Type B pancreatic cell (in vitro differentiated cells): ENCODE measurements at places on chromosomes 3 and 15. TPM values are rescaled to one million over a fixed set of nuclear protein-coding genes. Genes with fewer than 3 reads are reported as not detected.

Gene GP9
- total RNA-seq, result not detected in 2 replicates

Gene GPR176
- total RNA-seq, result 0.95 and 7.2 TPM in 2 replicates

Gene TRPC1
- total RNA-seq, result 3.4 and 11.7 TPM in 2 replicates

Gene THRB
- total RNA-seq, result 15.6 and 27.3 TPM in 2 replicates

Gene ADAMTS9
- 13.6 and 34.9 TPM in 2 replicates for total RNA-seq

Gene GHRL
- total RNA-seq, result 14.3 and 29.6 TPM in 2 replicates

Gene ACOX2
- 5.6 and 6.9 TPM in 2 replicates for total RNA-seq

Gene CACNA1D
- total RNA-seq, result 10.1 and 17.4 TPM in 2 replicates

Gene RTP3
- not detected in 2 replicates for total RNA-seq

Gene CCDC39
- 0.41 TPM in 1 of 2 replicates, not detected in the other for total RNA-seq

Gene RBP2
- total RNA-seq, result 25.3 and 95.9 TPM in 2 replicates

DNA sequence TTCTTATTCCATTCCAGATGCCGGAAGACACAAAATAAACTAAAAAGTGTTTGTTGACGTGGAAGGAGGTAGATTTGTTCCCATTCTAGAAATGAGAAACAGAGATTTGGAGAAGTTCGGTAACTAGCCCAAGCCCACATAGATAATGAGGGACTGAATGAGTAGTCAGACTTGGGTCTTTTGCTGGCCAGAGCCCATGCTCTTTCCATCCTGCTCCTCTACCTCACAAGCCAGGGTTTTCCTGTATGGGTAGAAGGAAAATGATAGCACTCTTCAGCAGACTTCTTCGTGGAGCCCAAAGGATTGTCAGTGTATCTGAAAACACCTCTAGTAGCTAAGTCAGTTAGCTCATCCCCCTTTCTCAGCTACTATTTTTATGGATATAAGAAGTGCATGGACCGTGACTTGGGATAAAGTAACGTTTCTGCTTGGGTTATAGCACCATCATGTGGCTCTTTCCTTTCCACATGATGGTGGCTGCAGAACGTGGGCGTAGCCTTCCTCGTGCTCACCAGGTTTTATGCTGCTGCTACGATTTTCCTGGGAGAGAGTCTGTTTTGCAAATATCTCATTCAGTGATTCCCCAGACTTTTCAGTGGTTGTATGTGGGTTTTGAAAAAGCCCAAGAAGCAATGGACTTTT lies 84.6 kb downstream of the DGKG start:
- no peak for DNase-seq

DNA sequence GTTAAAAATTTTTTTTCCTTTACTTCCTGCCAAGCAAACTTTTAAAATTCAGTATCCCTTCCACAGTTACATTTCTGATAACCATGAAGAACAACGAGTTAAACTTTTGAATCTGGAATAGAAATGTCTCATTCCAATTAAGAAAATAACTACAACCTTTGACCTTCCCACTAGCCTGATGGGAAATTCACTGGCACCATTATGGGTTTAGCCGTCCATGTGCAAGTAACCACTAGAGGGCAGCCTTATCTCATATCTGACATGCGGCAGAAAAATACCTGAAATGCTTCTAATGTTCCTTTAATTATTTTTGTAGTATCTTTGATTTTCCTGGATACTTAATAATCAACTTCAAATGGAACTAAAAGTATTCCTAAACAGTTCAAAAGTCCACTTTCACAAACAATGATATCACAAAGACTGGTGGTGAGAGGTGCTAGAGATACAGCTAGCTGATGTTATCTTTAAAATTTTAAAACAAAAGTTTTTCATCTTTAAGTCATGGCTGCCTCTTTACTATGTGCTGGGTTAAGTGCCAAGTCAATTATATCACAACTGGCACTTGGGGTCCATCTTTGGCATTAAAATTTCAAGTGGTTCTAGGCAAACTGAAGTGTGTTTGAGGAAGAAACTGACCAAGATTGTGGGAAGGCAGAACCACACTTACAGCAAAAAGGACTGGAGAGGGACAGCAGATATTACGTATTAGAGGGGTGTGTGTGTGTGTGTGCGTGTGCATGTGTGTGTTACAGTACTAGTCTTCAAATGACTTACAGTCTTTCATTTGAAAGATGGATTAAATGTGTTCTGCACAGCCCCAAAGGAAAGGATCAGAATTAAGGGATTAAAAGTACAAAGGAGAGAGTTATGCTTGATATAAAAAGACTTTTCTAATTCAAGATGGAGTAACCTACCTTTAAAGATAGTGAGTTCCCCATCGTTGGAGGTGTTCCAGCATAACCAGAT lies 107.1 kb upstream of the ICE2 start:
- DNase-seq, result no peak

DNA sequence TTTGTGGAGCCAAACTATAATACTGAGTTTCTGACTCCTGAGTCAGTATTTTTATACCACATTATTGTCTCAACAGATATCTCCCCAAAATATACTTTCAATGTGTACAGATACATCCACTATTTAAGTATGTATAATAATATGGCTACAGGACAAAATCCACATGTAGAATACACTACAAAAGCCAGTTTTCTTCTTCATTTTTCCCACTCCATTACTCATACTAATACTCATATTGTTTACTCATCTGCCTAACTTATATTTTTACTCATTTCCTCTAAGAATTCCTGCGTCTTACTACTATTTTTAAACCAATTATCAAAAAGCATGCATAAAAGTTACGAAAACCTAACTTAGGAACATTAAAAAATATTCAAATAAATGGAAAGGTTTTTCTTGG lies 440.8 kb downstream of the ZNF385D start:
- DNase-seq, result no peak

DNA sequence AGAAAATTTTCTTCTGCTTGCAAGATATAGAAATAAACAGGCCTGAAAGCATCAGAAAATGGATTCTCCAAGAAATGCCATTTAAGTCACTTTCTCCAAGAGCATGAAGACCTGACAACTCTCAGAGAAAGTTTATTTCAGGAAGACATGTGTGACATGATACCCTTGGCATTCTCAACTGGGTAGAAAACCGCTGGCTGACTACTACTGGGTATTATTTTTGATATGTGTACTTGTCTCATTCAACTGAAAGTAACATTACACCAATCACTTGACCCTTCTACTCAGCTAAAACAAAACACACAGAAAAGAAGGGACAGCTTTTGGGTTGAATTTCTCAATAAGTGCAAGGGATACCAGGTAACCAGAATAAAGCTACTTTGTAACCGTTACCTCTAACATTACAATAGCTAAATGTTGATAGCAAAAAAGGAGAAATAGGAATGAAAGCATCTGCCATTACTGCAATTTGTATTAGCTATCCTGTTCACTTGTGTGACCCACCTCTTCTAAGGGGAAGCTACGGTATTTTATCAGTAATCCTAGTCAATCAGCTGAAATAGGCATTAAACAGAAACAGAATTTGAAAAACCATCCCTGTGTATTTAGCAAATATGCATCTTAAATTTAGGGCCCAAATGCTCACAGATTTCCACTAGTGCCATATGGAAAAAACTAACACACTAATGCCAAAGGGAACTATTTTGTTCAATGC lies 7.3 kb downstream of the TRA2B start:
- no peak for DNase-seq

DNA sequence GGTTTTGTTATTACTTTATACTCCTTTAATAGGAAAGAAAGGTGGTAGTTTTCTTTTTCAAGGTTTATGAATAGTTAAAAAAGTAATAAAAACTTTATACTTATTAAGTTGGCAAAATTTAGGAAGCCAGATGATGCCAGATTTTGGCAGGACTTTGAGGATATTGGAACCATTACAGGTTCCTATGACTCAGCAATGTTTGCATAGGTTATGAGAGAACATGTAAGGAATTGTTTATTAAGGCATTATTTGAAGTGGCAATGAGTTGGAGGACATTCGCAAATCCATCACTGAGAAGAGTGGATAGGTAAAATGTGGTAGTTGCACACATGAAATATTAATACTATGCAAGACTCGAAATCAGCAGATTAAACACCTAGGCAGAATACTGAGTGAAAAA lies 29.9 kb downstream of the CDAN1 start:
- no peak for DNase-seq

- DNase-seq, result no peak
Measured at GRCh38 chr15:69760890-69761568, 308.4 kb downstream of the RPLP1 start.

GRCh38 chr3:13080591-13080990 lies 7.4 kb upstream of the IQSEC1 start:
- no peak for DNase-seq

- no peak for DNase-seq
Measured at GRCh38 chr3:15051531-15051930, 13.6 kb downstream of the MRPS25 start.

- DNase-seq, result no peak
Measured at GRCh38 chr3:111068574-111068973, 3.0 kb upstream of the NECTIN3 start.

DNA sequence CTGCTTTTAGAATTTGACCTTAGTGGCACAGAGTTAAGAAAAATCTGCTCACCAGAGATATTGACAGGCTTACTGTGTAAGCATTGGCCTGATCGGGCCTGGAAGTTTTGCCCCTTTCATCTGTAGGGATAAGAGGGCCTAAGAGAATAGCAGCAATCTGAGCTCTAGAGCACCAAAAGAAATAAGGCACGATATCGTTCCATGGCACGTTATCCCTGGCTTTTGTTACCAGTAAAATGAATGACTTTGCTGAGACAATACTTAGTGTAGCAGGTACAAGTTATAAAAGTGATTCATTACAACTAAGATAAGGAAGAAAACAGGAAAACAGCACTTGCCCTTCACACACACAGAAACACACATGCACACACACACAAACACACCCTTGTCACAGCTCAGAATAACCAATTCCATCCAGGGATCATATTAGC lies 5.0 kb downstream of the THBS1 start:
- no peak for DNase-seq

DNA sequence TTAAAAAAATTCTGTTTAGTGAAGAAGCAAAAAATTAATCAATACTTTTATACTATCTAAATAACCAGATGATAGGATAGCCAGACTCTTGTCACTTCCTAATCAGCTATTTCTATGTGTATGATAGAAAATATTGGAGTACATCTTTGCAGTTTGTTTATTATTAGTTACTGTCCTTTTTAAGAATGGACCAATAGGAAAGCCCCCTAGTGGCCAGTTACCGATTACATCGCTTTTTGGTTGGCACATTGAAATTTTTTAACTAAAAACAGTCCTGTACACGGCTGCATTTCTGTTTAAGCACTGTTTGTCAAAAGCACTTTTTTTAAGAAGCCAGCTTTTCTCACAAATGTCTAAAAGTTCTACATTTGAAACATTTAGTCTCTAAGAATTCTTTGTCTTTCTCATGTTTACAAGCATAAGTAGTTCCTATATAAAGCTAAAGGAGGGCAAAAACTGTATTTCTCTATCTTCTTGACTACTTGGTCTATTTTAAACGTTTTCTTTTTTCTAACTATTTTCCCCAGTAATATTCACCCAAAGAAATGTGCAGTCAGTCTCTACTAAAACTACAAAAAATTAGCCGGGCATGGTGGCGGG lies 253.2 kb upstream of the LRTM1 start:
- DNase-seq, result no peak

- no peak for DNase-seq
Measured at GRCh38 chr15:31083370-31083780, 18.1 kb downstream of the TRPM1 start.

DNA sequence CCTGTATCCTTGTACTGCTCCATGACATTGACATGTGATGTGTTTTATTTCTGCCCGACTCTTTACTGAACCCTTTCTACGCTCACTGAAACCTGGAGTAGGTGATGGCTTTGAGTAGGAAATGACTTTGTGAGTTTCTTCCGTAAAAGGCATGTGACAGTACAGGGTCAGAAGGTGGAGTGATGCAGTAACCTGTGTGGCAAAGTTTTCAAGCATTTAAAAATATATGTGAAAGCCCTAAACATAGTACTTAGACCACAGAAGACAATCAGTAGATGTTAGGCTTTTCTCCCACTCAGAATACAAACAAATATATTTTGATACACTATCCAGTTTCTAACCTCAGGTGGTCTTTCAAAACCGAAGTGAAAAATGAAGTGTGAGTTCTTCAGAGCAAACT lies 31.3 kb upstream of the SACM1L start:
- DNase-seq, result no peak

DNA sequence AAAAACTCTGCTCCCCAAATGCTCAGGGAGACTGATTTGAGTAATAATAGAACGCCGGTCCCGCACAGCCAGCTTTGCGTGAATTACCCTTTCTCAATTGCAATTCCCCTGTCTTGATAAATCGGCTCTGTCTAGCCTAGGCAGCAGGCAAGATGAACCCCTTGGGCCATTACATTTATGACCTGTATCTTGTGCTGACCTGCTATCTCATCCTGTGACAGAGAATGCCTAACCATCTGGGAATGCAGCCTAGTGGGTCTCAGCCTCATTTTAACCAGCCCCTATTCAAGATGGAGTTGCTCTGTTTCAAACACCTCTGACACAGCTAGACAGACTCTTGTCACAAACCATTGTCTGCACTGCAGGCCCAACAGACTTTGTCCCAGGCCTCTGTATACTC lies 13.8 kb upstream of the NUP210 start:
- DNase-seq, result no peak

GRCh38 chr3:28586325-28586724 lies 237.7 kb upstream of the AZI2 start:
- DNase-seq, result no peak

GRCh38 chr3:24562895-24563294 lies 68.2 kb upstream of the THRB start:
- DNase-seq, result no peak

DNA sequence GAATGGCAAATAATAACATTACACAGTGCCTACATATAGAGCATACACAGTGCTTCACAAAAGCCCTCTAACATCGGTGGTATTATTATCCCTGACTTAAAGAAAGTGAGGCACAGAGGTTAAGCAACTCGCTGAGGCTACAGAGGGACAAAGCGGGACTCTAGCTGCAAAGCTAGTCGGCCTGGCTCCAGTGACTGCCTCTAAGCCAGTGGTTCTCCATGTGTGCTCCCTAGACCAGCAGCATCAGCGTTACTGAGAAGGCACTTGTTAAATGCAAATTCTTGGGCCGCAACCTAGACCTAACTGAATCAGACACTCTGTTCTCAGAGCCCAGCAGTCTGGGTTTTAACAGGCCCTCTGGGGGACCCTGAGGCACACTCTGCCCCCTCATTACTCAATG lies 33.1 kb upstream of the LIPC start:
- DNase-seq, result no peak

GRCh38 chr3:70861234-70861633 lies 548.8 kb upstream of the MDFIC2 start:
- DNase-seq, result no peak

DNA sequence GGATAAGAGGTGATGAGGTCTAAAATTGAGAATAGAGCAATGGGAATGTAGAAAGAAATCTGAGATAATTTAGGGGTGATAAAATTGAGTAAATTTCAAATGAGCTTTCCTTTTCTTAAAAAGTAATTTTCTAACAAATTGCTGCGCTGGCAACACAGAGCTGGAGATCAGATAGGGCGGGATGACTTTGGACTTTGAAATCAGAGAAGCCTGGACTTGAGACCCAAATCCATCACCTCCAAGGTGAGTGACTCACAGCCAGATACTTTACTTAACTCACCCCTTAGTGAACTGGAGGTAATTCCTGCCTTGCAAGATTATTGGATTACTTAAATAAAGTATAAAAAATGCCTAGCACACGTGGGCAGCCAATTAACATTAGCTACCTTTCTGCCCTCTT lies 80.8 kb downstream of the P2RY1 start:
- DNase-seq, result no peak

GRCh38 chr3:87448558-87448957 lies 172.2 kb upstream of the POU1F1 start:
- no peak for DNase-seq
